T-helper 22 cell (primary cell): ENCODE measurements at places on chromosomes 4 and X.

DNA sequence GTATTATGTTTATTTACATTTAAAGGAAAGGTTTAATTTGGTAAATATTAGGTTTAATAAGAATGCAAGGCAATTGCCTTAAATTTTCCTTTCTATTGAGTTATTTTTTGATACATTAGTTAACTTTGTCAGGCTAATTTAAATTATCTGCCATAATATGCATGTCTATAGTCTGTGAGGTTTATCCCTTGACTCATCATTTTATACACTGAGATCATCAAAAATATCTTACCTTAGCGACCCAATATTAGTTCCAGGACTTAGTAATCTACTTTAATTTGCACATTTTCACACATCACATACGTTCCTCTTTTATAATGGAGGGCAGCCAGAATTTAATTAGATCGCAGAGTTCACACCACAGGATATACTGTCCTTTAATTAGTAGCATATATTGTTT lies 999.5 kb upstream of the GRID2 start:
- no peak for DNase-seq

- DNase-seq: no peak
These were observed 34.2 kb downstream of the MMRN1 start for GRCh38 chr4:89928838-89929237.

DNA sequence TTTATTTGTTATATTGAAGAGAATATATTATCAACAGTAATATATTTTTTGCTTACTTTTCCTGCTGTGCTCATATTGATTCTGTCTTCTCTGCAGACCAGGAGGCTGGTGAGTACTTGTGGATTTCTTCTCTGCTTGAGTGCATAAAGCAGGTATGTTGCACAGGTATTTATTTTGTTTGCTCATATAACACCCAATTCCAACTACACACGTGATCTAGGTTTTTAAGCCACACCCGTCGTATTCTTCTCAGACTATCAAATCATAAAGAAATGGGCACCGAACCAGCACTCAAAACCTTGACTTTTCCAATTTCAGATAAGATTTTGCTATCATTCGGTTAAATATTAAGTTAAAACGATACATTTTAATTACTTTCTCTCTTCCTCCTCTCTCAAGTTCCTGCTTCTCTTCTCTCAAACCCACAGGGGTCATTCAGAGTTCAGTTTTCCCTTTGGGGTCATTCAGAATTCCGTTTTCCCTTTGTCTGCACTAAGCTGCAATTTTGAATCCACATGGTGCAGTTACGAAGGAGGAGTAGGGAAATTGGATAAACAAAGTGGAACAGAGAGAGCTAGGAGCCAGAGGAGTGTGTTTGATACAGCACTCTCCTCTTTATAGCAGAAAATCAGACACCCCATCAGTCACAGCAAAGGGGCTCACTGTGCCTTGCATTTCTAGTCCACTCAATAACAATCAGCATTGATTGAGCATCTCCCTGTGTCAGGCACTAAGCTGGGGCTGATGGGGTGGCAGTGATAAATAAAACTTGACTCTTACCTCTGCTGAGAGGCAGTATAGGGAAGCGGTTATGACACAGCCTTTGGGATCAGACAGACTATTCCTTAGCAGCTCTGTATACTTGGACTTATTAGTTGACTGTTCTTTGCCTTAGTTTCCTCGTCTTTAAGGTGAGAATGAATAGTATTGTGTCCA lies at the start of gene ADH1C:
ADH1C (minus strand) TSS at position 145 of the 936 bp plus-strand sequence; CDS start at position 74, 71 bp downstream.
- DNase-seq: no peak

DNA sequence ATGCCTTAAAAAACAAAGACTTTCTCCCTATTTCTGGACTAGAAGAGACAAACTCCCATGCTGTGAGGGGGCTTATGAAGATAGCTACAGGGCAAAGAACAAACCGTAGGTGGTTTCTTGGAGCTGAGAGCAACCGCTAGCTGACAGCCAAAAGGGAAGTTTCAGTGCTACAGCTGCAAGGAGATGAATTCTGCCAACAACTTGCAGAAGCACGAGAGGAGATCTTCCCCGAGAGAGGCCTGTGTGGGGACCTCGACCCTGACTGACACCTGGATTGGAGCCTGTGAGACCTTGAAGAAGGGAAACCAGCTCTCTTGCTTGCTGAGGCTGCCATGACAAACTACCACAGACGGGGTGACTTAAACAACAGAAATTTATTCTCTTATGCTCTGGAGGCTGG lies 183.8 kb upstream of the VCX3A start:
- DNase-seq: no peak

DNA sequence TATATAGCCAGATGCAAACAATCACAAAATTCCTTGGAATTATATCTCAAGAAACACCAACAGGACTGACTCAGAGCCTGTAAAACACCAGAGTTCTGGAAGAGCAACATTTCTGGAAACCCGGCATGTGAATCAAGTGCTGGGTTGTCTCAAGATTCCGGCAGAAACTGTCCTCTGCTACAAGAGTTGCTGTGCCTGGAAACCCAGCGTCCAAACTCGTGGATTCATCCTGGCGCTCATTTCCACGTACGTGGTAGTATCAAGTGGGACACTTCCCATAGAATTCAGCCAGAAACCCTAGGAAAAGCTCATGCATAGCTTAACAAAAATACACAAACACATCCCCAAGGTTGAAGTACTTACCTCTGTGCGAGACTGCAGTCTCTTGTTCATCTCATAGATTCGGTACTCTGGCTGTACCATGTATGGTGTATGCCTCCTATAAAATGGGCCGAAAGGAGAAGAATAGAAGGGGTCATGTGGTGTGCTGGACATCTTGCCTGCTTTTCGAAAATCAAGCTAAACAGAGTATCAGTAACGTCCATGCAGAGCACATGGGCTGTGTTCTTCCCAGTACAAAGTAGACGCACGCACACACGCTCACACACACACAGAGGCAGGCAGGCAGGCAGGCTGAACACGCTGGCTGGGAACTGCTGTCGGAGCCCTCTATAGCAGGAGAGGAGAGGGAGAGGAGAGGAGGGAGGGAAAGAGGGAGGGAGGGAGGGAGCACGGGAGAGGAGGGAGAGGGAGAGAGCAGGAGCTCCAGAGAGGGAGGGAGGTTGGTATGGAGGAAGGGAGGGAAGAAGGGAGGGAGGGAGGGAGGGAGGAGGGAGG lies at the start of gene LDB2:
LDB2 (minus strand) TSS at position 655 of the 837 bp plus-strand sequence.
- DNase-seq: no peak

DNA sequence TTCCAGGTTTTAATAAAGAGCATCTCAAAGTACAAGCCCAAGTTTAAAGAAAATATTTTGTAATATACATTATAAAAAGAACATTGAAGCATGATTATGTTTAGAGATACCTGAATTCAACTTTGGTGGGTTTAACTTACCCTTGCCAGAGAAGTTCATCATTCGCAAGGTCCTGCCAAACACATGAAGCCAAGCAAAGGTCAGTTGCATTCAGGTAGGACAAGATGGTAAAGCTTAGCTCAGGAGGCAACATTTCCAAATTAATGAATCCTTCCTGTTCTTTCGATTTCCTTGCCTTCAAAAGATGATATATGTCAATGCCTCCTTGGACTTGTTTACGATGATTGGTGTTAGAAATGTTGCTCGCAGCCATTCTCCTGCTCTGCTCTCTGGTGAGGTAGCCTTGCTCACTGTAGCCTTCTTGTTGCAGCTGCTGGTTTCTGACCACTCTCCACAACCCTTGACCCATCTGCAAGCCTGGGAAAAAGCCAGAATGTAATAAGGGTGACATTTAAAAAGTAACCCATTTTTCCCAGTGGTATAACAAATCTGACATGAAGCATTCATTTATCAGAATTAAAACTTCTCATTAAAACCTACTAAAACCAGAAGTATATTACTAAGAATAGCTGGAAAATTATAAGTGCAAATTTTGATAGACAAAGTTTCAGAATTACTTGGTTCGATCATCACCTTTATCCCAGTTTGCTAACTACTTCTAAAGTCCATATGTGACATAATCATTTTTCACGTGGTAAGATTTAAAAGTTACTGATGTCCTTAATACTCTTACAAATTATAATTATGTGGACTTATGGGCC lies 20.6 kb downstream of the FBXO8 start:
- DNase-seq: no peak

- DNase-seq: no peak
These were observed 251.4 kb upstream of the DDX53 start for GRCh38 chrX:22748093-22748999.

DNA sequence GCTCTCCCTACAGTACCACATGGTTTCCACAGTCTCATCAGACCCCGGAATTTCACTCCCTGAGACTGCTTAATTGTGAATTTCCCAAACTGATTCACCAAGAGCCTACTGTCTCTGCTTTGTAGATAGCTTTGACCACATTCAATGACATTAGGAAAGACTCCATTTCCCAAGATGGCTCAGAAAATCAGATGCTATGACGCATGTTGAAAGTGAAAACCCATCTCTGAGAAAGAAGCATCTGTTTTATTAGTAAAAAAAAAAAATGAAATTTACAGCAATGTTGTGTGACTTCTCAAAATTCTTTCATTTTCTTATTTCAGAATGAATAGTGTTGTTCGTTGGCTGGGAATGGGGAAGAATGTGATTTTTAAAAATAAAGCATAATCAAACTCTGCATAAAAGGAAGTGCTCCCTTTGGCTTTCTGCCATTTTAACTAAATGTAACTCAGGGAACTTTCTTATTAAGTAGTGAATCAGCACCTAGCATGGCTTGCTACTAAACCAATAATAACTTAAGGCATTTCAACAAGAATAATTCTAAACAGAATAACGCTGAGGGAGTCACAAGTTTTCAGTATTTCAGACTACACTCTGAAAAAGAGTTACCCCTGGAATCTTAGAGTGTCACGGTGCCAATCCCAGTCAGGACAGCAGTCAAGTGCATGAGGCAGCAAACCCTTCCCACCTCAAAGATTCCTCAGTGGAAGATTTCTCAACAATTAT lies 97.4 kb upstream of the MYOZ2 start:
- DNase-seq: no peak

- DNase-seq: no peak
These were observed 791.9 kb downstream of the FAT4 start for GRCh38 chr4:126106658-126107057.

- no peak for DNase-seq
These were observed 213.4 kb downstream of the SPCS3 start for GRCh38 chr4:176533159-176533558.

- no peak for DNase-seq
These were observed 27.6 kb downstream of the ANXA10 start for GRCh38 chr4:168119890-168120289.

DNA sequence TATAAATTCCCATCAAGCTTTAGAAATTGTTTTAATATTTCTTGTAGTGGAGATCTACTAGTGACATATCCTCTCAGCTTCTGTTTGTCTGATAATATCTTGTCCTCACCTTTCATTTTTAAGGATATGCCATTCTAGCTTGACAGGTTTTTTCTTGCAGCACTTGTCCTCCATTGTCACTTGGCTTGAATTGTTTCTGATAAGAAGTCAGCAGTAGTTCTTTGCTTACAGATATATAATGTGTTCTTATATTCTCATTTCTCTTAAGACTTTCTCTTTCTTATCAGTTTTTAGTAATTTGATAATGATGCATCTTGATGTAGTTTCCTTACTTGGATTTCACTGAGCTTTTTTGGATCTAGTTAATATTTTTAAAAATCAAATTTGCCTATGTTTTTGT lies 120.6 kb upstream of the NUDT6 start:
- no peak for DNase-seq

DNA sequence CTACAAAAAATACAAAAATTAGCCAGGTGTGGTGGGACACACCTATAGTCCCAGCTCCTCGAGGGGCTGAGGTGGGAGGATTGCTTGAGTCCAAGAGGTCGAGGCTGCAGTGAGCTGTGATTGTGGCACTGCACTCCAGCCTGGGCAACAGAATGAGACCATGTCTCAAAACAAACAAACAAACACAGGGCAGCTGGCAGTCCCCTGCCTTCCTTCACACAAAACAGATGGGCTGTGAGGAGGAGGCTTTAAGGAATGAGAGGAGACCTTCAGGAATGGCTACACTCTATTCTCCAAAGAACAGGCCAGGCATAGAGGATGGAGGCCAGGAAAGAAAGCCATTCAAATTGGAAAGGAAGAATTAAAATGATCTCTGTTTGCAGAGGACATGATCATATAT lies 65.6 kb upstream of the MAML3 start:
- DNase-seq: no peak

DNA sequence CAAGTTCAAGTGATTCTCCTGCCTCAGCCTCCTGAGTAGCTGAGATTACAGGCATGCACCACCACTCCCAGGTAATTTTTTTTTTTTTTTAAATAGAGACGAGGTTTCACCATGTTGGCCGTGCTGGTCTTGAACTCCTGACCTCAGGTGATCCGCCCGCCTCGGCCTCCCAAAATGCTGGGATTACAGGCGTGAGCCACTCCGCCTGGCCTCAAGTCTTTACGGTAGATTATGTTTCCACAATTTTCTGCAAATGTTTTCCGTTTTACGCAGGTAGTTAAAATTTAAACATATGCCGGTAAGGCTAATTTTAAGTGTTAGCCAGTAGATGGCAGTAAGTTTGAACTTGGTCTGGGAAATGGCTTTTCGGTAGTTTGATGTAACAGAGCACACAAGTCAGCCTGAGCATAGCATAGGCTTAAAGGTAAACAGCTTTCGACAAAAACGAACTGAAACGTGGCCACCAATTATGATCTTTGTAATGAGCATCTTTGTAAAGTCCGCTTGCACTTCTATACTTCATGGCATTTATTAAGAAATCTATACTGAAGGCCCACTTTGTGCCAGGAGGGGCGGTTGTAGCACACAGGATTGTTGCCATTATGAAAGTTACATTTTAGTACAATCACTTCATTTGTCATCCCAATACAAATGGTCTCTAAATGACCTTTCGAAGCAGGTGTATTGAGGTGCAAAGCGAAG lies 31.1 kb downstream of the CCKAR start:
- DNase-seq: no peak

- no peak for DNase-seq
These were observed 495.6 kb downstream of the KCNIP4 start for GRCh38 chr4:21452931-21453330.

DNA sequence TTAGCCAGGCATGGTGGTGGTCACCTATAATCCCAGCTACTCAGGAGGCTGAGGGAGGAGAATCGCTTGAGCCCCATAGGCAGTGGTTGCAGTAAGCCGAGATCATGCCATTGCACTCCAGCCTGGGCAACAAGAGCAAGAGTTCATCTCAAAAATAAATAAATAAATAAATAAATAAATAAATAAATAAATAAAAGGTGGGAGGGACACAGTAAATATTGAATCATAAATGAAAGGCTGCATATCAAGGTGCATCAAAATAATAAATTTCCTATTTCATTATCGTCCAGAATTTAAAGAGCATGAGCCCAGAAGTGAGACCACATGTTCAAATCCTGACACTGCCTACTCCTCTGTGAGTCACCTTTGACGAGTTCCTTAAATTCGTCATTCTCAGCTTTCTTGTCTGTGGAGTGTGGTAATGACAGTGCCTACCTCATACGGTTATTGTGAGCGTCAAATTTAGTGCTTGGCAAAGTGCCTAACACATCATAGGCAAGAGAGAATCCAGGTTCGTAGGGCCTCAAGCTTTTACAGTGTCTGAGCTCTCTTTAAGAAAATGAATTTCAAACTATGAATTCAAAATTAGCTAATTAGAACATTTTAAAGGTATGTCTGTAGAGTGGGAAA lies 49.9 kb downstream of the IL15 start:
- no peak for DNase-seq
